ENCODE measurements at places on chromosomes 6 and 20.

- peak; percentile 65 for DNase-seq
Measured at GRCh38 chr6:41288030-41288753, 1.7 kb upstream of the TREM1 start.

DNA sequence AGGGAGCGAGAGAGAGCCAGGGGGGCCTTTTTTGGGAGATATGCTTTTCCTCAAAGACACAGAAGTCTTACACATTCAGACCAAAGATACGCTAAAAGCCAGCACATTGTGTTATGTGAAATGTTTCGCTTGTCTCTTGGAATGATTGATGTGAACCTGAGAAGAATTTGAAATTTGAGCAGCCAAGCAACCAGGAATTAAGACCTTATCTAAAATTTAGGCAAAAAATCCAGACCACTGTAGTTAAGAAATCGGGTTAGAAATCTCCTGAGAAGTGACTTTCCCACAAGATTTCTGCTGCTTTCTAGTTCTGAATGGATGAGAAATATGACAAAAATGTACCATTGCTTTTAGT, 223.2 kb upstream of the GMDS start:
- no peak for DNase-seq

GRCh38 chr6:104958178-104959025, 1.5 kb downstream of the LIN28B start:
- peak; percentile 7 for DNase-seq

DNA sequence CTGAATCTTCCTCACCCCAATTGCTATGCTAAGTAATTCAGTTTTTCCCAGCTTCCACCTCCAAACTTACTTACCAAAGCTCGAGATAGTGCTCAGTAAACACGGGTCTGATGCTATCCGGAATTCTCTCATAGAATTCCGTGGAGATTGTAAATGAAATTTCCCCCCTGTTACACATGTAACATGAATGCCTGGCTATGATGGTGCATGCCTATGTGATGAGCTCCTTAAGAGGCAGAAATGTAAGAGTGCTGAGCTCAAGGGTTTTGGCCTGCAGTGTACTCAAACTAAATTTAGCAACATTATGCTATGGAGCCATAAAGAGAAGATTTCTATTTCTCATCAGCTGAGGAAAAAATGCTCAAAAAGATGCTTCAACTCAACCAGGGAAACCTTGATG, 133.4 kb upstream of the FUT9 start:
- no peak for DNase-seq

- peak; percentile 77 for DNase-seq
Measured at GRCh38 chr6:27059621-27060425, 187.7 kb upstream of the PRSS16 start.

DNA sequence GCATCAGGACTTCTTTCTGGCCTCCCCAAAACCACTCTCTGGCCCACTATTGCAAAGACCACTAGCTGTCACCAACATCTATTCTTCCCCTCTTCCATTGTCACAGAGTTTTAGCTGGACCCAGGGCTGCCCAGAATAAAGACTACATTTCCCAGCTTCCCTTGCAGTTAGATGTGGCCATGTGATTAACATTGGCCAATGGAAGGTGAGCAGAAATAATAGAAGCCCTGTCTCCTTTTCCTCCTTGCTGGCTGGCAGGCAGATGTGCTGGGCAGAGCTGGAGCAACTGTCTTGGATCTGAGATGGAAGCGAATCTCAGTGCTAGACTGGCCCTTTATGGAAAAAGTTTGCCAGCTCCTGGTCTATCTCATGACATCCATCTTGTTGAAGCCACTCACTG, 97.0 kb downstream of the KCNB1 start:
- no peak for DNase-seq

DNA sequence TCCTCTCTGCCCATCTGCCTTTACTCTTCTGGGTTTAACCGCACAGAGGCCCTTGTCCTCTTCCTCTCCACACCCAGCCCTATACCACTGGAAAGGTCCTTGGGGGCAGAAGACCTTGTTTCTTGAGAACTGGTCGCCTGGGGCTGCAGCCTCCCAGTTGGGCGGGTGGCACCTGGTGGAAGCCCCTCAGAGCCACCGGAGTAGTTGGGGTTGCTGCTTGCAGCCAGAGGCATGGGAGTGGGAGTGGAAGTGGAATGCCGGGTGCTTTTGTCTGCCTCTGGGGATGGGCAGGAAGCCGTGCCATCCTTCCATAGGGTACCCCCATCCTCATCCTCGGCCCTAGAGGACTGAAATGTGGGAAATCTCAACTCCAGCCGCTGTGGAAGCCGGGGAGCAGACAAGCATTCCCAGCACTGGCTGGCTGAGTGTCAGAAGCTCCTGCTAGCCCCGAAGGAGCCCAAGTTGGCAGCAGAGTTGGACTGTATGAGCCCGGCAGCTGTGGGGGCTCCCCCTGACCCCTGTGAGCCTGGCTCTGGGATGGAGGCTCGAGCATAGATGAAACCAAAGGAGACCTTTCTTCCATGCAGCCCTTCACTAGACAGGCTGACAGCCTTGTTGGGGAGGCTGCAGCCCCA, 1.2 kb downstream of the VSTM2L start:
- no peak for DNase-seq

DNA sequence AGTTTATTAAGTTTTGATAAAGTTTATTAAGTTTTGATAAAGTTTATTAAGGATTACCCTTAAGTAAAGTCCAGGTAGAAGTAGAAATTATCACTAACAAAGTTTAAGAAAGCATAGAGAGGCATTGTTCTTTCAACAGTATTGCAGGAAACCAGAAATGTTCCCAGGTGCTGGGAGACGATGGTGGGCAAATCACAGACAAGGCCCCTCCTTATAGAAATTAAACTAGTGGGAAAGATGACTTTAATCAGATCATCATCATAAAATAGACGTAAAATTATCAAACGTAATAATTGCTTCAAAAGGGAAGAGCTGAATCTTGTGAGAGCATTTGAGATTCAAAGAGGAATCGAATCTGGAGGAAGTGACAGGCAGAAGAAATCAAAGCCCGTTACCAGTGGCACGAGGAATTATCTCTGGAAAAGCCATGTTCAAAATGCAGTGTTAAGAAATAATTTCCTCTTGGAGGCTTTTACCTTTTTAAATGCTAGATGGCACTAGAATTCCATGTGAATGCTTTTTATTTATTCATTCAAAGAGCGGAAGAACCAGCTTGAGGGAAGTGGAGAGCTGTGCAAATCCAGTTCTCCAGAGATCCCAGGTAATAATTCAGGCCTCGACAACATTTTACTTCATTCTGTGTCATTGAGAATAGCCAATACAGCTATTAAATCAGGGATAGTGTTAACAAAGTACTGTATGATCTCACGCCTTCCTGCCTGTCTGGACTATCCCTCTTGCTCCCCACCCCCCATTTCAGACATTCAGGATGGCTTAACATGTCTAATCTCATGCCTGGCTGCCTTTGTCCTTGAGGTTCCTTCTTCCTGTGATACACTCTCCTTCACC, 1.0 kb upstream of the APMAP start:
- peak; percentile 0 for DNase-seq

- no peak for DNase-seq
Measured at GRCh38 chr6:29757701-29758293, 34.6 kb downstream of the HLA-F start.

GRCh38 chr6:158095031-158095430, 73.0 kb downstream of the SERAC1 start:
- no peak for DNase-seq

- DNase-seq, result no peak
Measured at GRCh38 chr6:46979206-46979605, 57.5 kb upstream of the ADGRF5 start.

DNA sequence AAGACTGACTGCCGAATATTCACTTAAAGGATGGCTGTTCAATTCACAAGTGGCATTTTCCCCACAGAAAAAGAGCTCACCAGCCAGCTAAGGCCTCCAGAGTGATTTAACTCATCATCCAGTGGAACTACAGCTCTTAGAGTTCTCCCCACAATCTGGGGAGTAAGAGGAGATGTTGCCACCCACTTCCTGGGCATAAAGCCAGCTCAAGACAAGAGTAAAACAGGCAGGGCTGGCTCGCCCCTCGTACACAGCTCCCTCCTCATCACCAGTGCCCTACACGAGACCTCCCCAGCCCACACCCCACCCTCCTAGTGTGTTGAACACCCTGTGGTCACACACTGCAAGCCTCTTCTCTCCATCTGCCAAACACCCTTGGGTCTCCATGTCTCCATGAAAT, 47.2 kb upstream of the IPCEF1 start:
- DNase-seq, result no peak

- DNase-seq, result no peak
Measured at GRCh38 chr20:51529081-51529681, 13.3 kb downstream of the NFATC2 start.

- DNase-seq, result no peak
Measured at GRCh38 chr20:4805663-4806449, 84.1 kb downstream of the PRND start.

GRCh38 chr20:4490606-4491280, 231.0 kb upstream of the PRND start:
- DNase-seq, result no peak

GRCh38 chr6:164826831-164827468, 482.5 kb downstream of the C6orf118 start:
- no peak for DNase-seq

- DNase-seq, result no peak
Measured at GRCh38 chr6:116556814-116557415, 3.4 kb downstream of the CALHM4 start.

Measured in NCI-H2081 treated with DMSO at 0.1 percent for 48 hours (cell line).